ENCODE measurements at places on chromosomes 1 and 21.
A peak's percentile ranks its signal among the peaks of the same experiment; 100 is the strongest.

DNA sequence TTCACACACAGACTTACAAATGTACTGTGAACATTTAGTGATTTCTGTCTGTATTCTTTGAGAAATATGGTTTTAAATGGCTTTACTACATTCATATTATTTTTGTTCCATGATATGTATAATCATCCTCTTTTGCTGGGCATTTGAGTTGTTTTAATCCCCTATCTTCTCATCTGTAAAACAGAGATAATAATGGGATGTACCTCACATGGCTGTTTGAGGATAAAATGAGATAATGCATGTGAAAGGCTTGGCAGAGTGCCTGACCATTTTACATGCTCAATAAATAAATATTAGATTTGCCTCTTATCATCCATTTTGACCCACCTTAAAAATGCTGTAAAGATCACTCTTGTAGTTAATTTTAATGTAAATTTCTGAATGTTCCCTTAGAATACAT lies 197.2 kb downstream of the C1orf94 start:
- no peak for DNase-seq

- no peak for DNase-seq
Measured at GRCh38 chr1:108657356-108658080, 3.4 kb downstream of the HENMT1 start.

- DNase-seq, result no peak
Measured at GRCh38 chr1:8988618-8988967, 37.6 kb downstream of the SLC2A7 start.

GRCh38 chr1:111441573-111442192 lies 7.4 kb downstream of the WDR77 start:
- DNase-seq, result no peak

- no peak for DNase-seq
Measured at GRCh38 chr1:14713077-14713476, 114.6 kb downstream of the KAZN start.

- no peak for DNase-seq
Measured at GRCh38 chr1:202796670-202797069, 11.6 kb downstream of the KDM5B start.

- DNase-seq, result no peak
Measured at GRCh38 chr1:162279136-162279498, 97.5 kb downstream of the SPATA46 start.

DNA sequence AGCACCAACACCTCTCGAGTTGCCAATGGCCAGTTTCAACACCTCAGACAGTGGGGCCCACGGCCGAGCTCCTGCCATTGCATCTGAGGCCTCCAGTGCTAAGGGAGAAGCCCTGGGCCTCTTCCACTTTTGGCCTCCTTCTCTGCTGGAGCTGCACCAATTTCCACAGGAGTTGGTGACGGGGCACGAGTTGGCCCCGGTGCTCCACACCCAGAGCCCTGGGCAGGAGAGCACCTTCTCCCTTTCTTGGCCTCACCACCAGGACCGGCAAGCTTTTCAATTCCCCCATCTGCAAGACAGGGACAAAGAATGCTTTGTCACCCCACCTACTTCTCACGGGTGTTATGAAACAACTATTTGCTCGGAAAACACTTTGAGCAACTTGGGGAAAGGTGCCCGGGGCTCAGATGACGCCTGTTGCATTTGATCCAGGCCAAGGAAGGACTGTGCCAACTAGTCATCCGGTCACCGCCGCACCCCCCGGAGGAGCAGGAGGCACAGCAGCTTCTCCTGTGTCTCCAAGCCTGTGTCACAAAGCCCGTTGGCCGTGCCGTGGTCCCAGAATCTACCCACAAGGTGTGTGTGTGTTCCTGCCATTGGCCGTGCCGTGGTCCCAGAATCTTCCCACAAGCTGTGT lies 55.2 kb downstream of the TOMM20 start:
- DNase-seq, result peak; percentile 96

DNA sequence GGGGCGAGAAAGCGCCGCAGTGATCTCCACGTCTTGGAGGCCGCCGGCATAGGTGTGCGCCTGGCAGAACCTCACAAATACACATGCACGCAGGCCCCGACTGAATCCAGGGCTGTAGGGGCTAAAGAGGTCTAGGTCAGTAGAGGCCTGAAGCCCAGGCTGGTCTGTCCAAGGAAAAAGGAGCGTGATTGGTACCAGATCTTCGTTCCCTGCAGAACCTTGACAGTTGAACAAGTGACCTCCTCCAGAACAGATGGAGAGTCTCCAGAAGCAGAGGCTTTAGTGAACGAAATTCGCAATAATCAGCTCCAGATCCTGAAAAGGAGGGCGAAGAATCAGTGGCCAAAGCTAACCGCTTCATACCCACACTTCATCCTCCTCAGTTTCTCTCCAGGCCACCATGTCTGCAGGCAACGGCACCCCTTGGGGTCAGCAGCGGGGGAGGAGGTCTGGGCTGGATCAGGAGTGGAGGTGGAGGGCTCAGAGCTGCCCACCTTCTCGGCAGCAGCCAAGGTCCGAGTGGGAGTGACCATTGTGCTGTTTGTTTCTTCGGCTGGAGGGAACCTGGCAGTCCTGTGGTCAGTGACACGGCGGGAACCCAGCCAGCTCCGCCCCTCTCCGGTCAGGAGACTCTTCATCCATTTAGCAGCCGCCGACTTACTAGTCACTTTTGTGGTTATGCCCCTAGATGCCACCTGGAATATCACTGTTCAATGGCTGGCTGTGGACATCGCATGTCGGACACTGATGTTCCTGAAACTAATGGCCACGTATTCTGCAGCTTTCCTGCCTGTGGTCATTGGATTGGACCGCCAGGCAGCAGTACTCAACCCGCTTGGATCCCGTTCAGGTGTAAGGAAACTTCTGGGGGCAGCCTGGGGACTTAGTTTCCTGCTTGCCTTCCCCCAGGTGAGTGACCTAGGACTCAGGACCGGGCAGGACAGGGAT lies 749 bp upstream of the PEX11B start:
- peak; percentile 84 for DNase-seq

DNA sequence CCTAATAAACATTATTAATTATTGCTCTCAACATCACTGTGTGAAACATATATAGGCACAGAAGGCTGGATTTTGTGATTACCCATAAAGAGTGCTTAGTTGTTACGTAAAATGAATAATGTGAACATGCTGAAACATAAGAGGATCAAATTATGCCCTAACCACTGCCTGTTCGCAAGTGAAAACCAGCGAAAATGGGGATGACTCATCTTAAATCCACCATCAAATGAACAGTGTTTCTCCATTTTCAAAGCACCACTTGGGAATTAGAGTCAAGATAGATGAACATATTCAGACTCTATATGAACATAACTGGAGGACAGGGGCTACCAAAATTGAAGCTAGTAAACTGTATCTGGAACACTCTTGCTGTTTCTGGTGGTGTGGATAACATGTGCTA lies 386.2 kb downstream of the HHIPL2 start:
- no peak for DNase-seq

DNA sequence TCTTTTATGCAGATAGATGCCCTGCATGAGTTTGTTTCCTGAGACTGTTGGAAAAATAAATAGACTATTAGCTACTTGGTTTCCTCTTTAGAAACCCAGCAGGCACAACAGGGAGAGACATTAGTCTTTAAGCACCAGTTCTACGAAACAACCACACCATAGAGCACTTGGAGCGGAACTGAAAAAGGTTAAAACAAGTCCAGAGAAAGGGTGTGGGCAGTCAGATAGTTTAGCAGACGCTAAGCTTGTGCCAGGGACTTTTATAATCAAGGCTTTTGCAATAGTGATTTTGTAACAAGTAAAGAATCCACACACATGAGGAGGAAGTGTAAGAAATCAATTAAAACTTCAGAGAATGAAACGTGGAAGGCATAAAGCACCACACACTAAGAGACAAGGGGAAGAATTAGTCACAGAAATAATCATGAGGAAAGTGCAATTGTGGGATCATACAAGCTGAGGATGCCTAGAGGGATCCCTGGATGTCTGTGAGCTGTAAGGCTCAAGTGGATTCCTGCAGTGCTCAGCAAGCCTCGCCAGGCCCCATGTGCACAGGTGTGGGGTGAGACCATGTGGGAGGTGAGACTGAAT lies 37.8 kb upstream of the TLR5 start:
- DNase-seq, result no peak

GRCh38 chr1:81545734-81546133 lies 255.0 kb upstream of the ADGRL2 start:
- no peak for DNase-seq

DNA sequence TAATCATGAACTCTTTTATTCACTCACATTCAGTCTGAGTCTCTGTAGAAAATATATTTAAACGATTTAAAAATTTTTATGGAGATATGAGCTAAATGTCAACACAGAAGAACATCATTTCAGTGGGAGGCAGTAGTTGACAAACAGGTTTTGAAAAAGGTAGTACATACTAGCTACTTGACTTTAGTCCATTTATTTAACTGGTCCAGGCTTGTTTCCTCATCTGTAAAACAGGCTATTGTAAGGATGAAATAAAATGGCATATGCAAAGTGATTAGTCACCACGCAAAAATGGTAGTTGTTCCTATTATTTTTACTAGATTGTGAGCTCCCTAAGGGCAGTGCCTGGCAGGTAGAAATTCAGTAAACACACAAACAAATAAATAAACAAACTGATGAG lies 75.2 kb downstream of the NTPCR start:
- DNase-seq, result no peak

DNA sequence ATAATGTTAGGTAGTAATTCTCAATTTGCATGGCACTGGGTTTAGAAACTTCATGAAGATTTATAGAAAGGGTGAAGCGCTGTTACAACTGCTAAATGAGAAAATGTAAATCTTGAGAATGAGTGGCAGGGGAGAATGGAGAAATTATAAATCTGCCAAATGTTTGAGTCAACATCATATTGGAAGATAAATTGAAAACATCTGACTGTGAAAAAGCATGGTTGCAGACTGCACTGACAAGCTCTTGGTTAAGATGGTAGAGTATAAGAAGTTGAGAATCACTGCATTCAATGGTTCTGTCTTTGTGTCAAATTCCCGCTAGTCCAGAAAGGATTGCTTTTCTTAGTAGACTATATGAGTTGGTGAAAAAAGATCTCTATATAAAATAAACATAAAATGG lies 113.3 kb upstream of the DUSP10 start:
- DNase-seq, result no peak

GRCh38 chr1:25810341-25811299 lies 9.1 kb upstream of the MTFR1L start:
- DNase-seq, result peak; percentile 71

- no peak for DNase-seq
Measured at GRCh38 chr1:53890522-53890941, 935 bp upstream of the YIPF1 start.

GRCh38 chr1:233238884-233239431 lies 56.6 kb downstream of the PCNX2 start:
- DNase-seq, result no peak

DNA sequence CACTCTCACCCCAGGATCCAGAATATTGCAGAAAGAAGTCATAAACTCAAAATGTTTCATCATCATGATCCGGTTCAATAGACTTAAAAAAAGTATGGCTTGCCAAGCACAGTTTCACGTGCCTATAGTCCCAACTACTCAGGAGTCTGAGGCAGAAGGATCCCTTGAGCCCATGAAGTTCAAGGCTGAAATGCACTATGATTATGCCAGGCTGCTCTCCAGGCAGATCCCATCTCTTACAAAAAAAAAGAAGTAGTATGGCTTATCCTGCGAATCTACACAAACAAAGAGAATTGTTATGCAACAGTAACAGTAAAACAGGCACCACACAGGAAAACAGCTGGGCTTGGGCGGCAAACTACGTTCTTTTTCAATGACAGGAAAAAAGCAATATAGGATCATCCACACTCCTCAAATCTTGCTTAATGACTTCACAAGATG lies 76.2 kb downstream of the EIF4G3 start:
- no peak for DNase-seq

DNA sequence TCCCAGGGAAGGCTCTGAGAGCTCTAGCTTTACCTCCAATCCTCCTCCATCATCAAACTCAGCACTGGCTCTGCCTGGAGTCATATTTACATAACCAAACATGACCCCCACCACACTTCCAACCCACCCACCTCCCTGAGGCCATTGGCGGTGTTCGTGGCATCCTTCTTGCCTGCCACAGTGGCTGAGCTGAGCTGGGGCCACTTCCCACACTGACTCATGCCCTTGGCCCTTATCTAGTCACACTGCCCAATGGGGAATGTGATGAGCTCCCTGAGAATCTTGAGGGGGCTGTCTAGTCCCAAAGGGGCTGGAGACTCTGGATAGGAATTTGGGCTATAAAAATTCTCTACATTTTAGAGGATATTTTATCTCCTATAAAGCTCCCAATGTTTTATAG lies 230.9 kb upstream of the IRF2BP2 start:
- no peak for DNase-seq

DNA sequence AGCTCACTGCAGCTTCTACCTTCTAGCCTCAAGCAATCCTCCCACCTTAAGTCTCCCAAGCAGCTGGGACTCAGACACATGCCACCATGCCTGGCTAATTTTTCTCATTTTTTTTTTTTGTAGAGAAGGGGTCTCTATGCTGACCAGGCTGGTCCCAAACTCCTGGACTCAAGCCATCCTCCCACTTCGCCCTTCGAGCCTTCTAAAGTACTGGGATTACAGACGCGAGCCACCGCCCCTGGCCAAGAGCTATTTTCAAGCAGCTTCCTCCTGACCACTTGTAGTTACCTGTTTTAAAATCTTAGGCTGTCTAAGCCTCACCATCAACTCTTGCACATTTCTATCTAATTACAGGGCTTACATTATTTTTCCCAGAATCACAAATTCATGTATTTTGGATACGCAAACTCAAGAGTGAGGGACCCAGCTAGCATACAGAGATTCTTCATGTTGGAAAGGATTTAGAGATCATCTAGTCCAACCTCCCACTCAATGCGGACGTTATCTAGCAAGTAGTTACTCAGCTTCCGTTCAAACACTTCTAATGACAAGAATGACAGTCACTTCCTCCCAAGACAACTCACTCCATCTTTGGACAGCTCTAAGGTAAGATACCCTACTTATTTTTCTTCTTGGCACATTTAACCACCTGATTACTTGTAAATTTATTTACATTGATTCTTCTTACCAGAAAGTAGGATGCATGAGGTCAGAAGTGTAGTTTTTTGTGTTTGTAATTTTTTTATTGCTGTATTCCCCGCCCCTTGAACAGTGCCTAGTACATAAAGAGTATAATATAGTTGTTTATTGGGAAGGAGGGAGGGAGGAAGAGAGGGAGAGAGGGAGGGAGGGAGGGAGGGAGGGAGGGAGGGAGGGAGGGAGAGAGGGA lies 65.4 kb downstream of the LUZP1 start:
- no peak for DNase-seq

GRCh38 chr1:233863901-233864545 lies 40.5 kb upstream of the SLC35F3 start:
- DNase-seq, result no peak

DNA sequence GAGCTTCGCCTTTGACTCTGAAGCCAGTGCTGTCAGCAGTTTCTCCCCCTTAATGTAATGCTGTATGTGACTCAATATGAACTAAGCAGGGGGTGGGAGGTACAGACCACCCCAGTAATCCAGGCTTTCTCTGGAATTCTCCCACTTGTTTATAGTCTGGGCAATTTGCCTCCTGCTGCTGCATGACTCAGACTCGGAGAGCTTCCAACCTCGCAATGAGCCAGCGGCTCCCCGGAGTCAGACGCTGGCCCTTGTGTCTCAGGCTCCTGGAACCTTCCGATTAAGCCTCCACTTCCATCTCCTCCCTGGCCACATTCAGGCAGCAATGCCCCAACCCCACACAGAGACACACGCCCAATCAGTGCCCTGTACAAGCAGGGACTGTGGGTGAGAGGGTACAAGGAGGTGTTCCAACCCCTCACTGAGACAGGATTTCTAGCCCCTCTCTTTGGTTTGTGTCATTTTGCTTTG lies 471.7 kb upstream of the VAMP3 start:
- DNase-seq, result peak; percentile 50

Data from right lobe of liver (tissue), 6 donors.